ENCODE measurements at places on chromosomes 1 and 21.
A peak's percentile ranks its signal among the peaks of the same experiment; 100 is the strongest.

GRCh38 chr21:29091033-29091432 is 17.6 kb upstream of the CCT8 start:
- no peak for DNase-seq

DNA sequence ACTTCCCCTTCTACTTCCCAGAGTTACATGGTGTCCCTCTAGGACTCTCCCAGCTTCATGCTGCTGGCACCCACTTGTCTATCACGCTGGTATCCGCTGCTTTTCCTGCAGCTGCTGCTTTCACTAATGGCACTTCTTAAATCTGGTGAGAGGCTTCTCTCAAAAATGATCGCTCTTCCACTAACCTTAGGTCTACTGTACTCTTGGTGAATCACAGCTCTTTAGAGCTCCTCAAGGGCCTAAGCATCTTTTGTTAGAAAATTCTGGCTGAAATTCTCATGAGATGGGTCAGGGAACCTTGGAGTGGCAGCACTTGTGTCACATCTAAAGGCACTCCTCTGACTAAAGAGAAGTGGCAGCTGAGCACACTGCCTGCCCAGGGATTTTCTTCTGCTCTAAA is 32.1 kb downstream of the ZMYND12 start:
- DNase-seq: no peak

GRCh38 chr1:111483876-111484275 is 10.1 kb downstream of the C1orf162 start:
- peak; percentile 34 for DNase-seq

- no peak for DNase-seq
These were observed 273.9 kb upstream of the VAMP3 start for GRCh38 chr1:7497107-7497637.

DNA sequence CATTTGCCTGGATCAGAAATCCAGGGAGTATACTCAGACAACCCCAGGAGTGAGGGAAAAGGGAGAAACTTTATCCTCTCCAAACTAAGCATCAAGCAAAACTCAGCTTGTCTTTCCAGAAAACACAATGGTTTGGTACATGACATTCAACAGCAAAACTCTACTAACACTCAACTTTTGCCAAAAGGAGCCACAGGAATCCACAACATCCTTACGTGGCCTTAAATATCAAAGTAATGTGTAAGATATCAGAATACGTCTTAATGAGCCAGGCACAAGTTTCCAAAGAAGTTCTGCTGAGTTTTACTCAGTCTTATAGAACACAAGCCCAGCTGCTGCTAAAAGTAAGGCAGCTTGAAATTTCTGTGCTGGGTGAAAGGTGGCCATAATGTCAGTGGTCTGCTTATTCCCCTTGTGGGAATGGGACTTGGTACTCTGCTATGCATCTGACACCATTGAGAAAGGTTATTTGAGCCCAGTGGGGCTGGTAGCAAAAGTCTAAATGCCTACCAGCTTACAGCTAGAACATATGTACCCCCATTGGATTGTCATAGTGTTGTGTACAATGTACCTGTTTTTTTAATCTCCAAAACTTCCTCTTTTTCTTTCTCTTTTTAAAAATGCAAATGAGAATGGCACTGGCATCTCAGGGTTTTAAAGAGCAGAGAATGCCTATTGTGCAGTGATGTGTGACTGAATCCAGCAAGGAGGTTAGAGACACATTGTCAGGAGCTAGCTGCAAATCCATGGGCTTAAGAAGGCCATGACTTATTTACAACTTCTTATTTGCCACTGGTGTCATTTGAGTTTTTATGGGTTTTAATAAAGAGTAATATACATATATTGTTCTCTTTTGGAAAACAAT is 62.0 kb upstream of the ST6GALNAC3 start:
- no peak for DNase-seq

- no peak for DNase-seq
These were observed 75.3 kb upstream of the ARTN start for GRCh38 chr1:43858324-43858723.

- DNase-seq: peak; percentile 84
These were observed 586.4 kb upstream of the ZRANB2 start for GRCh38 chr1:71667216-71667615.

DNA sequence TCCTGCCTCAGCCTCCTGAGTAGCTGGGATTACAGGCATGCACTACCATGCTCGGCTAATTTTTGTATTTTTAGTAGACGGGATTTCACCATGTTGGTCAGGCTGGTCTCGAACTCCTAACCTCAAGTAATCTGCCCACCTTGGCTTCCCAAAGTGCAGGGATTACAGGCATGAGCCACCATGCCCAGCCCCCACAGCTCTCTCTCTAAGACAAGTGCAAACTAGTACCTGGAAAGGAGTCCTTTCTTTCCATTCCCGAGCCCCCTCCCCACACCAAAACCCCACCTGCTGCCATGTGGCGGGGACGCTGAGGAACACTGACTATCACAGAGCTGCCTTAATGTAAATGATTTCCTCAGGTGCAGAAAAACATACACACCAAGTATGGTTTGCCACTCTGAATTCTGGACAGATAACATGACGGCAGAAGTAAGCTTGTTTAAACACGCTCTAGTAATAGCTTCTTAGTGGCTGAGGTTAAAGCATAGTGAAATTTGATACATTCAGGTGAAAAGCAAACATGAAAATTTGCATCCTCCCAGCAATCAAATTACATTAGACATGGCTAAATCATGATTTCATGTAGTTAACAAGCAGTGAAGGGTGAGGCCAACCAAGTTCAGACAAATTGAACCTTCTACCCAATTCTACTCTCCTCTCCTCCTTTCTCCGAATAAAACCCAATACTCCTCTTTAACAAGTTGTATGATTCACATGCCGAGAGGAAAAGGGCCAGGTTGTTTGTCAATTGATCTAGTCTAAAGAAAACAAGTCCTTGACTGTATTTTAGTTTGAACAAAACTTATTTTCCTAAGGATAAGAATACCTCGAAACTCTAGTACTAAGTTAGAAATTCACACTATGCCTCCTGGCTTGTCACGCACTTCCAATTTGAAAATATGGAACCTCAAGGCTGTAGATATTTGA is 19.8 kb downstream of the ERRFI1 start:
- DNase-seq: no peak

GRCh38 chr1:222798975-222799374 is 15.9 kb upstream of the DISP1 start:
- DNase-seq: no peak

DNA sequence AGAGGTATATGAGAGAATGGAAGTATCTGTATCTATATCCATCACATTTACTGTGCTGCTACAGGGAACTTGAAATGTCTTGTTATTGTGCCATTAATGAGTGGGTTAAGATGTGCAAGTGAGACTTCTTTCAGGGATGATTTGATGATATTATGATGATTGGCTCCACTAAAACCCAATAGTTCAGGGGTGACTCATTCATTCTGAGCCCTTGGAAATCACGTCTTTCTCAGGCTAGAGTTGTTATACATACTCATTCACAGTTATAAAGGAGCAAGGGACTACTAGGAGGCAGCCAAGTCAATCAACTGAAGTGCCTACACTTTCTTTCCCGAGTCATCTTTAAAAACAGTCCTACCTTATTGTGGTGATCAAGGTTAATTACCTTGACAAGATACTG is 1109.8 kb upstream of the B3GALT2 start:
- no peak for DNase-seq

GRCh38 chr1:43975249-43975961 is 645 bp downstream of the ATP6V0B start:
- peak; percentile 71 for DNase-seq

DNA sequence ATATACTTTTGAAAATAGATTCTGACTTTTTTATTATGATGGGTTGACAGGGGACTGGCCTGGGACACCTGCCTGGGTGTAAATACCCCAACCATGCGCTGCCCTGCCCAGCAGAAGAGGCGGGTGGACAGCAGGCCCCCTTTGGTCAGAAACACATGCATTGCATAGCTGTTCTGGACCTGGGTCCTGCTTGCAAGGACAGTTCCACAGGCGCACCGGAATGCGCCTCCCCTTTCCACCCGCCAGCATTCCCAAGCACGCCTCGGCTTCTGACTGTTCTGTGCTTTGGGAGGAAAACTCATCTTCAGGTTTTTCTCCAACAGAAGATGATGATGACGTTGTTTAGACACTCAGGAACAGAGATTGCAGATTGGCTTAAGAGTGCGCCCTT is 428 bp upstream of the ZNF678 start:
- DNase-seq: no peak

DNA sequence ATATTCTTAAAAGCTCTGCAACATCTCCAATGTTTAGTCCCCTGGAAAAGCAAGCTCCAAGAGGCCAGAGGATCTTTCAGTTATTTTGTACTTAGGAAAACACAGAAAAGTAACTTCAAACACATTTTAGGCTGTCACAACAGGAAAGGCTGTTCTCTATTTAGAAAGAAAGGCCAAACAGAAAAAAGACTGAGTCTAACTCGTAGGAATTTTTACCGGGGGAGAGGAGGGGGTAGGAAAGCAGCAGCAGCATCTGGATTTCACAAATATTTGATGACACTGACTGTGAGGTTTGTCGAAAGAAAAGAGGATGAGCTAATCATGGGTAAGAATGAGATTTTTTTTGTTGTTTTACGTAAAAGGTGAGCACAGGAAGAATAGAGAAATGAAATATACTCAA is 107.1 kb downstream of the EIF4G3 start:
- DNase-seq: no peak

- DNase-seq: no peak
These were observed 63.8 kb downstream of the TBCE start for GRCh38 chr1:235430991-235431390.

Measured in MV-4-11 (cell line).